ENCODE measurements at places on chromosomes 4 and X.

DNA sequence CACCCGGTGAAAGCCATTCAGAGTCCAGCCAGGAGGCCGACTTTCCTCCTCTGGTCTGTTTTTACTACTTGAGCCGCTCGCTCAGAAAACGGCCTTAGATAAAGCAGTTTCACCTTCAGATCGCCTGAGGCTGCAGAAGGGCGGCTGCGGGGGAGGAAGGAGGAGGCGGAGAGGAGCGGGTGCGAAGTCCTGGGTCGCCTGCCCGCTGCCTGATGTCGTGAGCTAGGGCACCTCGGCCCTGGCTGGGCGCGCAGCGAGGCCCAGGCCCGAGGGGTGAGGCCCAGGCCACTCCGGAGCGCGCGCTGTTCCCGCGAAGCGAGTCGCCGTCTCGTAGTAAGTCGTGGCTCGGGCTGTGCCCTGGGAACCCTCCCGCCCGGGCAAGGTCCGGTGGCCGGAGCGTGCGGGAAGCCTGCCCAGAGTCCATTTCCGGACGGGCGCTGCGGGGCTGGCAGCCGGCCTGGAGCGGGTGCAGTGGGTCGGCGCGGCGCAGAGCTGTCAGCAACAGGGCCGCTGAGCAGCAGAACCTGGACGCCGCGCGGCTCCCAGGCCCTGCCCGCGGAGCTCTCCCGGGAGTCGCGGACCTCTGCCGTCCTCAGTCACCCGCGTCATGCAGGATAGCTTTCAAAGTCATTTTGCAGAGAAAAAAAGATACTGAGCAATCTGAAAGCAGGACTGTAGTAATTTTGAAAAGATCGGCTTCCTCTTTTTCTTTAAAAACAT lies 18.6 kb downstream of the TRIM2 start:
- no peak for DNase-seq

DNA sequence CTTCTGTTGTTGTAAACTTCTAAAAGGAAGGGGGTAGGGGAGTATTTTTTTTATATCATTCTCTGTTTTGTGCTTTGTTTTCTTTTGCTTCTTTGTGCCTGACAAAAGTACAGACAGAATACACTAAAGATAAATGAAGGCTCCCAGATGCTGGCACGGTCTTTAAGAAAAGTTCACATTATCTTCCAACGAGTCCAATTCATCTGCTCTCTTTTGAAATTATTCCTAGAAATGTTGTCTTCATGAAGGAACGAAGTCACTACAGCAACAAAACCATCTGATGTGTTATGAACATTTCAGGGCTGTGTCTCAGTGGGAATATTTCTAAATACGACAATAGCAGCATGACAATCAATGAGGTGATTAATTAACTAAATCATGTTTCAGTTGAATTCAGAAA lies 813.8 kb upstream of the HTR2C start:
- no peak for DNase-seq

DNA sequence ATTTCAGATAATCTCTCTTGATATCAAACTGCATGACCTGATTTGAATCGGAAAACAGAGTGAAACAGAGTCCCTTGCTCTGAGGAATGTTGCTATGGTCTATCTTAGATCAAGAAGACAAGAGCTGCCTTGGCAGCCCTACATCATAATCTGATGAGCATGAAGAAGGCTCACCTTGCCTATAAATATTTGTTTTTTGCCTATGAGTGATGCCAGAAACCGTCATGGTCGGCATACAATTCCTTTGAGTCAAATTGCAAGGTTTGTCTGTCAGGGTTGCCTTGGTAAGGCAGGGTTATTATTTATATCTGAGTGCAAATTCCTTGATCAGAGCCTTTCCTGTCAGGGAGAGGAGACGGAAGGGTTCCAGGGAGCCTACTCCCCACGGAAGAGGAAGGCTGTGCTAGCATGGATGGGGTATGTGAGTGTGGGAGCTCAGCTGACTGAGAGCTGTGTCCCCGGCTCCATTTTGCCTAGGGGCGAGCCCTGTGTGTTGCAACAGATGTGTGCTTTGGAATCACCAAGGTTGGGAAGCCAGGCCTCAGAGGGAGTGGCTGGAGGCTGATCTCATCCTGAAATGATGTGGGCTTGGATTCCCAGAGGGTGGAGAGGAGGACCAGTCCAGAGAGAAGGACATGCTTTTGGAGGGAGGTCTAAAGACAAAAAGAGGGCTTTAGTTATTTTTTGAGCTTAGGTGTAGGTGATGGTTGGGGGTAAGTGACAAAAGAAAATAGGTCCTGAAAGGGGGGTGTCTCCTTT lies 43.6 kb downstream of the RTL9 start:
- DNase-seq = no peak

DNA sequence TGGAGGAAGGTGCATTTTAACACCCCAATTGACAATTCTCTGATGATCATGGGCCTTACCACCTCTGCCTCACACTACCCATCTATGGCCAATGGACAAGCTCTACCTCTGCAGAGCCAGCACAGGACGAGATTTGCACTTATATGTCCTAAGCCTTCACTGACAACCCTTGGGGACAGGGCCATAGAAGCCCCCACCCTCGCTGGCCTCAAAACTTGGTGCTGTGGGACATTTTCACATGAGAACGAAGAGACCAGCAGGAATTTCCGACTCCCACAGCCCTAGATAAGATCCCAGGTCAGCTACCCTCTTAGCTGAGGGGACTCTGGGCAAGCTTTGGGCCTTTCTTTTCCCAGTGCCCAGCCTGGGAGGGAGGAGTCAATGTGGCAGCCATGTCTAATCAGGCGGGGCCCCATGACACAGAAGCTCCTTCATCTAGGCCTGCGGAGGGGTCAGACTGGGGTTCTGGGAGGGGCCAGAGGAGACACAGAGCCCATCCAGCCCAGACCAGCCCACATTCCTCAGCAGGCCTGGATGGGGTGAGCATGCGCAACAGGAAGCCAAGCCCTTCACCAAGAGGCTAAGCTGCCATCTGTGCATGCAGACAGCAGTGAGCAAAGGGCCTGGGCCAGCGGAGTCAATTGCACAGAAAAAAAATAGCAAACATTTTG lies 12.1 kb downstream of the PJA1 start:
- DNase-seq = no peak

DNA sequence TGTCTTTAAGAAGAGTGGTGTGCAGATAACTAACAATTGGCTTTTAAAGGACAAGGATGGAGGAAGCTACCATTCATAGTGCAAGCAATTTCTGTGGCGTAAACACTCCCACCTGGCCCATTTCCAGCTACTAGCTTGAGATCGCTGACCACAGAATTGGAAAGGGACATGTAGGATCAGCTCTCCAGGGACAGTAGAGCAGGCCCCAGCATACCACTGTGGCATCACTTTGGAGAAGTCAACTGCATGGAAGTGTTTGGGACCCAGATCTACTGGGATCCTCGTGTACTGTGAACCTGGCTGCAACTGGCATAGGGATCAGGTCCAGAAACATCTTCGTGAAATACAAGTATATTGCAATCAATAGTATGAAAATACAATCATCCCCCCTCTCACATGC lies 515.0 kb downstream of the INPP4B start:
- no peak for DNase-seq

- DNase-seq = no peak
These were observed 23.7 kb downstream of the RP2 start for GRCh38 chrX:46860557-46860956.

DNA sequence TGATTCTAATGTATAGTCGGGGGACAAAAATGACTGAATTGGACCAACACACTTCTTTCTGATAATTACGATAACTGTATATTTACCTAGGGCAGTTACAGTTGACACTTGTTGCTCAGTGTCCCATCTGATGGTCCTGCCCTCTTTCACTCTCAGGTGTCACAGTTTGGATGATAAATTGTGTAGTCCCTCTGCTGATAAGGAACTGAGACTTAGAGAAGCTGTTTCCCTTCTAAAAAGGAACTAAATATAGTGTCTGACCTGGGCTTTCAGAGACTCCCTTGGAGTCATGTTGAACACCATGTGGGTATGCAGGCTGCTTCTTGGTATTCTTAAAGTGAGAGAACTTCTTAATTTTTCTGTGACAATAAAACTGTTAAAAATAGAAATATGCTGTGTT lies 23.7 kb upstream of the PNPLA4 start:
- no peak for DNase-seq

DNA sequence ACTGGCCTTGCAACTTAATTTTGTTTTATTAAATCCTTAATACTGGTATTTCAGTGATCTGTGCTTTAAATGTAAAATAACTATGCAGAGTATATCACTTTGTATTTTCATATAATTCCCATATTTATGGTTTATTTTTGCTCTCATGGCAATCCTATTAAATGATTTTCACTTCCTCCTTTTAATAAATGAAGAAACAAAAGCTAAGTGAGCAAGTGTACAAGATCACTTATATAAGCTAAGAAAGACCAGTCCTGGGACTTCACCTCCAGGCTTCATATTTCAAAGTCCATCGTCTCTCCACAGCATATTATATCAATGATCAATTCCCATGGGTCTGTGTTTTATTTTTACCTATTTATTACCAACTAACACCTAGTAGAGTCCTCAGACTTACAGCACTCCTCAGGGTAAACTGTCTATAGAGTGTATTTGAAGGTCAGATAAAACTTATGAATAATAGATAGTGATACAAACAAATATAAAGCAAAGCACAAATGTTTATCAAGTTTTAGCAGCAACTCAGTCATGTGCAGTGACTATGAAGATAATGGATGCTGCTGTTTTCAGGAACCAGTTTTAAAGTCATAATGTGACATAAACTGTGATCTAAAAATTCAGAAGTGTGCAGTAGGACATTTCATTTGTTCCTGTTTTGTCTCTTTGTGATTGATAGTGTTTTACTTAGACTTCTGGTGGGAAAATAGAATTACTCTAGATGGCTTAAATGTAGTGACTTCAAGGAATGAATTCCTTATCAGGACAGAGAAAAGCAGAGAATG lies 56.8 kb downstream of the ARHGAP24 start:
- DNase-seq = no peak

DNA sequence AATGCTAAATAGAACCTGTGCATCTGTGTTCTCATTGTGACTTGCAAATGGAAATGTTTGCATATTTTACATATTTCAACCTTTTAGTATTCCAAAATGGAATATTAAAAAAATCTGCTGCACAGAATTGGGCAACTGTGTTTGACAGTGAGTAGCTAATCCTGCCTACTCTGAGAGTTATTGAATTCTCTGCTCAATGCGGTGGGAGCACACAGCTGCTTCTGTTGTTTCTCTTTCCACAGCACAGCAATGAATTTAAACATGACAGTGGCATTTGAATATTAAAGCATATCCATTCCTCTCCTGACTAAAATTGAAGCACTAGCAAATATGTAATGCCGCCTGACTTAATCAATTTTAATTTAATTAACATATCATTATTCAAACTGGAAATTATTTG lies 366.6 kb downstream of the GASK1B start:
- no peak for DNase-seq

- no peak for DNase-seq
These were observed 202.3 kb upstream of the NEIL3 start for GRCh38 chr4:177107288-177107921.

DNA sequence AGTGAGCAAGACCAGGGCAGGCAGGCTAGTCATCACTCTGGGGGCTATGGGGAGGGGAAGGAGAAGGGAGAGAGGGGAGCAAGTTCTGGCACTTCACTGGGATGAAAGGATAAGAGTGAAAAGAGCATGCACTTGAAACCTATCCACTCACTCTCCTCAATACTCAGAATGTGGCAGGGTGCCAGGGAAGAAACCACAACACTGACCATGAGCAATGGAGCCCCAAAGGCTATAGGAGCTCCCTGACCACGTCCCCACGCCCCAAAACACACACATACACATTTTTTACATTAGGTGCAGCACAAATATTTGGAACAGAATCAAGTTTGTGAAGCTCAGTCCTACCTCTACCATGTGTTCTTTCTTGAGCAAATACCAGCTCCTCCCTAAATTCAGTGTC lies 132.2 kb downstream of the IDS start:
- DNase-seq = no peak

- DNase-seq = peak; percentile 58
These were observed 114.5 kb downstream of the ADRA2C start for GRCh38 chr4:3880615-3881120.

DNA sequence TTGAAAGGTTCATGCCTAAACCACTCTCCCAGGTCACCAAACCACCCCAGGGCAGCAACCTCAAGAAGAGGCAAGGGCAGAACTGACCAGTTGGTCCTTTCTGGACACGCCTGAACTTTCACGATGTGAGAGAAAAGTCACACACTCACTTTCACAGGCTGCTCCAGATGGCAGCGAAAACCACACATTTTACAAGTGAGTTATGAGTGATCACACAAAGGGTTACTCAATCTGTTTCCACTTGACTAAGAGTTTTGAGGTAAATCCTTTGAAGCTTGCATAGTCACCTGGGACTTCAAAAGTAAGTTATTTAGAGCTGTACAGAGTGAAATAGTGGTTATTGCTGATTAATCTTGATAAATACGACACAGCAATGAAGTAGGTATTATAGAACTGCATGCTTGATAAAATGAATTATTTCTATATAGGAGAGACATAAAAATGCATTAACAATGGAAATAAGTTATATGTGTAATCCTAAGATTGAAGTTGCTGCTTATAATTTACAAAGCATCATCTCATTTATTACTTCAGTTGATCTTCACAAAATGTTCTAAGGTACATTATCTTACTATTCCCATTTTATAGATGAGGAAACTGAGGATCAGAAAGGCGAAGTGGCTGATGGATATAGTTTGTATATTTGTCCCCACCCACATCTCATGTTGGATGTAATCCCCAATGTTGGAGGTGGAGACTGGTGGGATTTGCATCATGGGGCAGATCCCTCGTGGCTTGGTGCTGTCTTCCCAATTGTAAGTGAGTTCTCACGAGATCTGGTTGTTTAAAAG lies 103.0 kb upstream of the KLF3 start:
- no peak for DNase-seq

DNA sequence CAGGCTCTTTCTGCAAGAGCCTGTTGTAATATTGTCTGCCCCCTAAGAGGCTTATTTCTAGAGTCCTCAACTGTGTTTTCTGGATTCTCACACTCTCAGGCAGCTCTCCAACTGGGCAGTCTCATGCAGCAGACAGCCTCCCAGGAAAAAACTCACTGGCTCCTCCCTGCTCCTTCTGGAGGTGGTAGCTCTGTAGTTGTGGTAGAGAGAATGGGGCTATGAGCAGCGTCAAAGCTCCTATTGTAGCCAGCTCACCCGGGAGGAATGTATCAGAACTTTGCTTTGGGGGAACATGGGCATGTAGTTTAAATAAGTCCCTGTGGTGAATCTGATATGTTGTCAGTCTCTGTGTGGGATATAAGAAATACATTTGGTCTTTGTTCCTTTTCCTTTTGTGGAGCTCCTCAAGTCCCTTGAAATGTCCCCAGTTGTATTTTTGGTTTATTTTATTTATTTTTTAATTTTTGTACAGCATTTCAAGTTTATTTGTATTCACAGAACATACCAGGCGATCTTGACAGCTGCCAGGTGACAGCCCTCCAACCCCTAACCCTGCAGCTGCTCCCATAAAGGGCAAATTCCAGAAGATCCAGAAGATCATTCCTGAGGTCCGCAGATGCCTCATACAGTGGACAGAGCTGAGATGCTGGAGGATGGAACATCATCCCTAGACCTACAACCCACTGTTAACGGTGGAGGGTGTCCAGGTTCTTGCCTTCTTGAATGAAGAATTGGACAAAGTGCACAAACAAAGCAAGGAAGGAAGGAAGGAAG lies 45.7 kb downstream of the TRIM61 start:
- no peak for DNase-seq

Data from T-helper 17 cell (primary cell).